ENCODE measurements at places on chromosomes 6 and 20.

DNA sequence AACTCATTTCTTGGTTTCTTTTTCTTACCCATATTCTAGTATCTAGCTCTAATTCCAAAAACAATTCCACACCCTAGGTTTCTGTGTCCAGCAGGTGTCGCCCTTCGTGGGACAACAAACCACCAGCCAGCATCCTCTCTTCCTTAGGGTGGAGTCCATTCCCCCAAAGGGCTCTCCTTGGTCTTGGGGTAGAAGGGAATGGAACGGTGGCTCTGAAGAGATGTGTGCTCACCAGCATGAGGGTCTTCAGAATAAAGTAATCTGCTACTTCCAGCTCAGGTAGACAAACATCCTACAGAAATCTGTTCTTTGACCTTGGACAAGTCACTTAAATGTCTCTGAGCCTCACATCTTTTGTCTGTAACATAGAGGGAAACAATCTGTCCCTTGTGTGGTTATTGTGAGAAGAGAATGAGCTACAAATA is 7.2 kb downstream of the HLA-DMB start:
- peak; percentile 70 for DNase-seq

- no peak for DNase-seq
Observed at GRCh38 chr6:2899596-2899995, 3.5 kb downstream of the SERPINB9 start.

DNA sequence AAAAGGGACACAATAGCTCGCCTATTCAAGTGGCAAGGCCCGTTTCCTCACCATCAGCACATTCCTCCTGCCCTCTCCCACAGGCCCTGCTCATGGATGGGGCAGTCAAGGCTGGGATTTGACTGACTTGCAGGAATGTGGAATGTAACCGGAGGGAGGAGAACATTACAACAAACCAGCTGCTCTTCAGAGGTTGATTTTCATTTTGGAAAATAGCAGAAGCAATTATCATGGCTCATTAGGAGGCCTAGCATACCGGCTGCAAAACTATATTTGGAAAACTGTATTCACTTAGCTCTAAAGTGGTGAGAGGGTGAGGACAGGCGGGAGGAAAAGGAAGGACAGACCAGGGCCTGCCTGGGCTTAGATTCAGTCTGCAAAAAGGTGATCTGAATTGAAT is 283.7 kb downstream of the CD83 start:
- no peak for DNase-seq

DNA sequence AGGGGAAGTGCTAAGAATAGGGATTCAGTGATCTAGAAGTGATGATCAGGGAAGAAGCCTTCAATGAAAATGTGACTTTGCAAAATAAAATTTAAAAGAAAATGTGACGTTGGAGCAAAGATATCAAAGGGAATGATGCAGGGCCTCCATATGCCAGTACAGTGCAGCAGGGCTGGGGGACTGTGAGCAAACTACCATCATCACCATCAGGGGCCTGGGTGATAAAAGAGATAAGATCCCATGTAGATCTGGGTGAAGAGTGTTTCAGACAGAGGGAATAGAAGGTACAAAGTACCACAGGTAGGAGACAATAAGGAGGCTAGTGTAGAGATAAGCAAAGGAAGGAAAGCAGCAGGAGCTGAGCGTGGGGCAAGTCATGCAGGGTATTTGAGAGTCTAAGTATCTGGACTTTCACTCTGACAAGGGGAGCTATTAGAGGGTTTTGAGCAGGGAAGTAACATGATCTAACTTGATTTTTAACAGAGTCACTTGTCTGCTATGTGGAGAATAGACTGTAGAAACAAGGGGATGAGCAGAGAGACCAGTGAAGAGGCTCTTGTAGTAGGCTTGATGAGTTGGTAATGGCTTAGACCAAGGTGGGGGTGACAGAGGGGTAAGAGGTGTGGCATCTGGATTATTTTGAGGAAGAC is 295.6 kb downstream of the ZFAND3 start:
- DNase-seq: no peak

GRCh38 chr6:33769248-33769821 is 19.6 kb downstream of the LEMD2 start:
- no peak for DNase-seq

DNA sequence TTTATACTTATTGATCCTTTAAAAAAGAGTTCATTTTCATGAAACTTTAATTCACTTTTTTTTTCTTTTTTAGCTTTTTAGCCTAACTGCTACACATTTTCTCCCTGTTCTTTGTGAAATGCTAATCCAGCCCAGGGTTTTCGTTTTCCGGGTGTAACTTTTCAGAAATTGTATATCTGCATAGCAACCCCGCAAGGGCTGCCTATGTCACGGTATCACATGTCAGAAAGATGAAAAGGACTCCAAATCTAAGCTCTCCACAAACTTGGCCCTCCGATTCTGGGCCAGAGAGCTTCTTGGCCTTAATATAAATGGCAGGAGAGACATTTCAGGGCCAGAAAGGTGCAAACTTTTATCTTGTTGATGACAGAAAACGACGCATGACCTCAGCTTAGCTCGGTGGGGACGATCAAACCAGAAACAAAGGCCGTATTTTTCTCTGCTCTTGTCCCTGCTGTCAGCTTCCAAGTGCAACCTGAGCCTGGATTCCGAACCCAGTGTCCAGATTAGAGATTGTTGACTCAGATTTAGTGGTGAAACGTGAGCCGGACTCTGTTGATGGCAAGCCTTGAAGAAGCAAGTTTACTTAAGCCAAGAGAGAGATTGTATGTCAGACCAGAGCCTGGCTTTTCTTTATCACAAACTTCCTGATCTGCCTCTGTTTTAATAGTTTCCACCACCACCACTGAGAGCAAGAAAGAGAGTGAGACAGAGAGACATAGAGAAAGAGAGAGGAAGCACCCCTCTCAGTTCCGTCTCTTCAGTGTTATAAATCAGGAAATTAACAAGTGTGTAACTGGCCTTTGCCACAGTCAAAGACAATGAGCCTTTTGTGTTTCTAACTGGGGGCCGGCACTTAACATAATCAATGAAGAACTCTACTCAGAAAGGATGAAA is 157.8 kb downstream of the SCML4 start:
- DNase-seq: no peak

DNA sequence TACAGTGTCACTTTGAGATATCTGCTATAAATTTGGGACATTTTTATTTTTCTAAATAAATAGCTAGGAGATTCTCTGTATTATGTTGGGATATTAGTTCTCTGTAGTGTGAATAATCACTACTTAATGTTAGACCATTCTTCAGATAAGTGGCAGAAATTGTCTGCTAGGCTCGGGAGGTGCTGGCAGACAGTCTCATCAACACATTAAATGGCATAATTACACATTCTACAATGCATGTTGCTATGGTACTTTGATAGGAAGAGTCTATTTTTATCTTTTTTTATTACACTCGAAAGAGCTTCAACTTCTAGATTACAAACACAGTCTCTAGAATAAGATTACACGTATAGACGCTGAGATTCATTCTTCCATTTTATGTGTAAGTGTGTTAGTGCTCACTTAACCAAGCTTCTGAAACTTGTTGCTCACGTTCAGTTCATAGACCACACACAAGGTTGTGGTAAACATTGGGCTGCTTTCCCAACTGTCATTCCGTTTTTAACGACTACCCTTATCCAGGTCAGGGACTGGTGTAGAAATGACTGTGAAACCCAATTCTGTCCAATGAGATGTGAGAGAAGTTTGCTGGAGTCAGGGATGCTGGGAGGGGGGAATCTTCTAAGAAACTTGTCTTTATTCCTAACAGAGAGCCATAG is 78.6 kb downstream of the TPBG start:
- no peak for DNase-seq

- no peak for DNase-seq
Observed at GRCh38 chr6:116366740-116367275, 3.9 kb upstream of the DSE start.

- DNase-seq: no peak
Observed at GRCh38 chr6:117907601-117908245, 659 bp downstream of the SLC35F1 start.

DNA sequence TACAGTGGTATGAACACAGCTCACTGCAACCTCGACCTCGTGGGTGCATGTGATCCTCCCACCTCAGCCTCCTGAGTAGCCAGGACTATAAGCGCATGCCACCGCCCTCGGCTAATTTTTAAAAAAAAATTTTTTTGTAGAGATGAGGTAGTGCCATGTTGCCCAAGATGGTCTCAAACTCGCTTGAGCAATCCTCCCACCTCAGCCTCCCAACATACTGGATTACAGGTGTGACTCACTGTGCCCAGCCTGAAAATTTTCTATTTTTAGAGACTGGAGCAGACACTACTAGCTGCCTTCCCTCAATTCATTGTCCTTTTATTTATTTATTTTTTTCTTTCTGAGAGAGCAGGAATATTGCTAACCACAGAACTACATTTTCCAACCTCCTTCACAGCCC is 20.3 kb upstream of the GTF3C6 start:
- no peak for DNase-seq

DNA sequence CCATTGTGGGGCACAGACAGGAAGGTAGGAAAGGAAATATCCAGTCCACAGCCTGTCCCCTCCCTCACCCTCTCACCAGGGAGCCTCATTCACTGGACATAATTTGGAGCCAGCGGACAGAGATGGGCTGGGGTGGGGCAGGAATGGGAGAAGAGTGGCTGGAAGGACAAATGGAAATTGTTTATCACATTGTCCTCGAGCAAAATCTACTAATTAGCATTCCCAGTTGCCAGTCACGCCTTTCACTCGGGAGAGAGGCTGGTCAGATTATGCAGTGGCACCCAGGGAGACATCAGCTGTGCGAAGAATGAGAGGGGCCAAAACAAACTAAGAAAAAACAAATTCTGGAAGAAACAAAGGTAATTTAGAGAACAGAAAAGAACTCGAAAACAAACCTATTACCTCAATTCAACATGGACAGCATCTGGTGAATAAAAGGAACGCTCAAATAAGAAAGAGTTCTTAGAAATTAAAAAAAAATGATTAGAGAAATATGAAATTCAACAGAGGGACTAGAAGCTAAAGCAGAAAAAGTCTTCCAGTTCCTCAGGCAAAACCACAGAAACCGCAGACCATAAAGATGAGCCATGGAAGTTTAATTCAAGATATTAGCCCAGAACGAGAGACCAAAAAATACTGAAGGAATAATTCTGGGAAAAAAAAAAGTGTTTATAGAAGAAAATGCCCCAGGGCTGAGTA is 108.5 kb upstream of the RALGAPA2 start:
- no peak for DNase-seq

DNA sequence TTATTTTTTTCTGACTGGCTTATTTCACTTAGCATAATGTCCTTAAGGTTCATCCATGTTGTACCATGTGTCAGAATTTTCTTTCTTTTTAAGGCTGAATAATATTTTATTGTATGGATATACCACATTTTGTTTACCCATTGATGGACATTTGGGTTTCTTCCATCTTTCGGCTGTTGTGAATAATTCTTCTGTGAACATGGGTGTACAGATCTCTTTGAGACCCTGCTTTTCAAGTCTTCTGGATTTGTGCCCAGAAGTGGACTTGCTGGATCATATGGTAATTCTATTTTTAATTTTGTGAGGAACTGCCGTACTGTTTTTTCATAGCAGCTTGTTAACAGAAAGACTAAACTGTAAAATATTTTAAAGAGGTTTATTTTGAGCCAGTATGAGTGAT is 94.6 kb upstream of the TMEM181 start:
- no peak for DNase-seq

GRCh38 chr6:155278319-155279049 is 14.7 kb downstream of the CLDN20 start:
- no peak for DNase-seq

GRCh38 chr6:155077784-155078183 is 82.7 kb downstream of the TIAM2 start:
- DNase-seq: no peak

GRCh38 chr6:29617782-29618554 is 15.0 kb downstream of the GABBR1 start:
- DNase-seq: no peak

GRCh38 chr6:169445227-169445626 is 191.6 kb upstream of the THBS2 start:
- DNase-seq: no peak

DNA sequence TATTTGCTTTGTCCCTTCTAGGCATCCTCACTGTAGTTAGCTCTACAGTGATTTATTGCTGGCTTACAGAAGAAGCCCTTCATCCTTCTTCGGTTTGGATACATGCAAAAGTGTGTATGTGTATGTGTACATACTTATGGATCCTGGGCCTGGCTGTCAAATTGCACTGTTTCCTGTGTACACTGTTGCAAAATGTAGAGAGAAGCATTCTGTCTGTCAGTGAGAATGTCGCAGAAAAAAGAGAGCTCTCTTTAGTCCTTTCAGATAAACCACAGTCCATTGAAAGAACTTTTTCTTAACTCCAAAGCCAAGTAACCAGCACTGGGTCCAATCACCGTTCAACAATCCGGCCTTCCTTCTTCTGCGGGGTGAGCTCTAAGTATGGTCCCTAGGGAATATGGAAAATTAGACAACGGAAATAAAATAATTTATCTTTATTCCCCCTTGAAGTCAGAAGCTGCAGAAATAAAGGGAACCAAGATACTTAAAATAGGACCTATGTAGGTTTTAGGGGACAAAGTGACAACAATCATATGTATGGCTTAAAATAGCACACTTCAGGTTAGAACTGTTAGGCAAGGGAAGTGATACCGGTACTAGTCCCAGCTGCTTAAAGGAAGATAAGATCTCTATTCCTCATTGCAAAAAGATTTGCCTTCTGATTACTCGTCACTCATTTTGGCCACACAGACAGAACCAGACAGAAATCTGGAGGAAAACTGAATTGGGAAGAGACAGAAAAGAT is 107.0 kb downstream of the CD83 start:
- no peak for DNase-seq

DNA sequence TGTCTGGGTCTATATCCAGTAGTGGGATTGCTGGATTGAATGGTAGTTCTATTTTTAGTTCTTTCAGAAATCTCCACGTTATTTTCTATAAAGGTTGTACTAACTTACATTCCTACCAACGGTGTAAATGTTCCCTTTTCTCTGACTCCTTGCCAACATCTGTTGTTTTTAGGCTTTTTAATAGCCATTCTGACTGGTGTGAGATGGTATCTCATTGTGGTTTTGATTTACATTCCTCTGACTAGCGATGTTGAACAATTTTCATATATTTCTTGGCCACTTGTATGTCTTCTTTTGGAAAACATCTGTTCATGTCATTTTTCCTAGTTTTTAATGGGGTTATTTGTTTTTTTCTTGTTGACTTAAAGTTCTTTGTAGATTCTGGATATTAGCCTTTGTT is 99.3 kb downstream of the BMP2 start:
- DNase-seq: no peak

DNA sequence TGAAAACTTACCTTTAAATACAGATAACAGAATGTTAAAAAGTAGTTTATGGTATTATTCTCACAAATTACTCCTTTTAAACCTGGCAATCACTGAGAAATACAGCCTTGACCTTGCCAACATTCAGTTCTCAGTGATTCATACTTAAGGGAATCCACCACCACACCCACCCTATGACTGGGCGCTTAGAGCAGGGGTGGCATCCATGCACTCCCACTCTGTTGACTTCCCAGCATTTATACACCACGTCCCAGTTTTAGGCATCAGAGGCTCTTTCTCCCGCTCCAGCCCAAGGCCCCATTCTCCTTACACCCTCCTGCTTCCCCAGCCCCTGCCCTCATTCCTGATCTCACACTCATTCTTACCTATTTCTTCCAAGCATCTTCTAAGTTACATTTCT is 16.3 kb downstream of the TRAF3IP2 start:
- no peak for DNase-seq

Measured in CD4-positive, alpha-beta T cell treated with Interferon alpha-2 for 1 hour (primary cell).